B cell (primary cell): ENCODE measurements at places on chromosomes 5 and 9. TPM values are rescaled to one million over a fixed set of nuclear protein-coding genes. Genes with fewer than 3 reads are reported as not detected.
A peak's percentile ranks its signal among the peaks of the same experiment; 100 is the strongest.

DNA sequence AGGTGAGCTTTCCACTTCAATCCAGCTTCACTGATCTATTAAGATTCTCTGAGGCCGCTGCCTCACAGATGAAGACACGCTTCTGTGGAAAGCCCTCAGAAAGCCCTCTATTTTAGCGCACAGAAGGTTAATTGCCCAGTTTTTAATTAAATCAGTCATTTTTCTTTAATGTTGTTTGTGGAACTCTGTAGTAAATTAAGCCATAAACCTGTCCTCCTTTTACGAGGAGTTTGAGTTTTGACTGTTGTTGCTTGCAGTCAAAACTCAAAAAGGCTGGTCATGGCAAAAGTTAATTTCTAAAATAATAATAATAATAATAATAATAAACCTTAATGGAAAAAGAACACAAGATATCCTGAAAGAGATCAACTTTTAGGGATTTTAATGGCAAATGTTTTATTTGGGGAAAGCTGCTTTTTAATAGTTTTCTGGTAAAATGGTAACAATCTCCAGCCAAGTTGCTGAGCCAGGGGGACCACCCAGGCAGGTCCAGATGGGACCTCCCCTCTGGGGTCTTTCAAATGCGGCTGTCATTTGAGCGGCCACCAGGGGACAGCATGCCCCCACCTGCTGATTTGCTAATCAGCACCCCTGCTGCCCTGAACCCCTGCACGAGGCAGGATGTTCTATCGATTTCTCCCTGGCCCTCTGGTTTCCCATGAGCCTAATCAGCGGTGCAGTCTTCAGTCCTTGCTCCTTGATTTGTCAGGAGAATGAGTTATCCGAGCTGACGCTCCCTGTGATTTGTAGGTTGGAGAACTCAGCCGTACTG is 247.2 kb downstream of the FSTL4 start:
- peak; percentile 20 for DNase-seq
- H3K36me3 ChIP-seq = no peaks in the 10 kb centered on the region
- no peak overlapping the region for H3K4me3 ChIP-seq
- no peaks in the 10 kb centered on the region for H3K4me1 ChIP-seq

GRCh38 chr9:96453625-96454024 is 3.7 kb downstream of the HABP4 start:
- H3K4me3 ChIP-seq = no peak overlapping the region
- DNase-seq = no peak
- H3K4me1 ChIP-seq = peaks cover 12% of the 10 kb centered on the region
- no peaks in the 10 kb centered on the region for H3K36me3 ChIP-seq
- H3K27ac ChIP-seq = no peak overlapping the region

DNA sequence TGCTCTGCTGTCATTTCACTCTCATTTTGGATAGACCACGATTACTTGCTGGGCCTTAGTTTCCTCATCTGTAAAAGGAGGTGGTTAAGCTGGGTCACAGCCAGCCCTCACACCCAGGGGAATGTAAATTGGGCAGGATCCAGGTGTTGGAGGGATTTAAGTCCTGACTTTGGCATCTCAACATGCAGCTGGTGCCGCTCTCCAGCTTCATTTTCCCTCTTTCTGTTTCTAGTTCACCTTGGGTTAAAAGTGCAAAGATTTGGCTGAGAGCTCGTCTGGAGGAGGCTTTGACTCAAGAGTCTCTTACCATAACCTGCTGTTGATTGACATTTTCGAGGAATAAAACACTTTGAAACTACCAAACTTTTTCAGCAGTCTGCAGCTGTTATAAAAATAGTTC is 144.3 kb upstream of the DHFR start:
- DNase-seq = no peak
- H3K4me3 ChIP-seq = no peak overlapping the region
- peaks cover 7% of the 10 kb centered on the region for H3K36me3 ChIP-seq
- no peak overlapping the region for H3K27ac ChIP-seq
- H3K4me1 ChIP-seq = no peaks in the 10 kb centered on the region

DNA sequence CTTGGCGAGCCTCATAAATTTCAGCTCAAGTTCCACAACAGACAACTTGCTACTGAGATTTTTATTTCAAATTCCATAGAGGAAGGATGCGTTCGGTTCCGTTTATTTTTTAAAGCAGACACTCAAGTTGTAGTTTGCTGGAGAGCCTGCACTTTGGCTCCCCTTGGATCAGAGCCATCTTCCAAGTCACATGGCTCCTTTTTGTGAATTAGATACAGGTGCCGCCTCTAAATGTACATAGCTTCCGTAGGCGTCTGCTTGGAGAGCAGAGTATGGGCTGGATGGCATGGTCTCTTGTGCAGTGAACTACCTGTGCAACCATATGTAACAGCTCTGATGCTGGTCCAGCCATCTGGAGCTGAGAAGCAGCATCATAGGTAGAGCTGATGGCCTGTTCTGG is 73.9 kb upstream of the WWC1 start:
- no peak overlapping the region for H3K4me3 ChIP-seq
- H3K4me1 ChIP-seq = no peaks in the 10 kb centered on the region
- no peak for DNase-seq
- no peaks in the 10 kb centered on the region for H3K36me3 ChIP-seq

GRCh38 chr9:23542438-23542837 is 283.6 kb downstream of the ELAVL2 start:
- no peak for DNase-seq
- no peaks in the 10 kb centered on the region for H3K27me3 ChIP-seq
- no peak overlapping the region for H3K4me3 ChIP-seq

SLC36A3 gene
- polyA plus RNA-seq = not detected in 2 replicates

TMEM171 gene
- polyA plus RNA-seq = not detected in 2 replicates
